Suppressor macrophage treated with lipopolysaccharide for 1 hour (primary cell): ENCODE measurements at places on chromosomes 2 and 18.

GRCh38 chr2:168034616-168035015 is 212.8 kb downstream of the STK39 start:
- DNase-seq: no peak

DNA sequence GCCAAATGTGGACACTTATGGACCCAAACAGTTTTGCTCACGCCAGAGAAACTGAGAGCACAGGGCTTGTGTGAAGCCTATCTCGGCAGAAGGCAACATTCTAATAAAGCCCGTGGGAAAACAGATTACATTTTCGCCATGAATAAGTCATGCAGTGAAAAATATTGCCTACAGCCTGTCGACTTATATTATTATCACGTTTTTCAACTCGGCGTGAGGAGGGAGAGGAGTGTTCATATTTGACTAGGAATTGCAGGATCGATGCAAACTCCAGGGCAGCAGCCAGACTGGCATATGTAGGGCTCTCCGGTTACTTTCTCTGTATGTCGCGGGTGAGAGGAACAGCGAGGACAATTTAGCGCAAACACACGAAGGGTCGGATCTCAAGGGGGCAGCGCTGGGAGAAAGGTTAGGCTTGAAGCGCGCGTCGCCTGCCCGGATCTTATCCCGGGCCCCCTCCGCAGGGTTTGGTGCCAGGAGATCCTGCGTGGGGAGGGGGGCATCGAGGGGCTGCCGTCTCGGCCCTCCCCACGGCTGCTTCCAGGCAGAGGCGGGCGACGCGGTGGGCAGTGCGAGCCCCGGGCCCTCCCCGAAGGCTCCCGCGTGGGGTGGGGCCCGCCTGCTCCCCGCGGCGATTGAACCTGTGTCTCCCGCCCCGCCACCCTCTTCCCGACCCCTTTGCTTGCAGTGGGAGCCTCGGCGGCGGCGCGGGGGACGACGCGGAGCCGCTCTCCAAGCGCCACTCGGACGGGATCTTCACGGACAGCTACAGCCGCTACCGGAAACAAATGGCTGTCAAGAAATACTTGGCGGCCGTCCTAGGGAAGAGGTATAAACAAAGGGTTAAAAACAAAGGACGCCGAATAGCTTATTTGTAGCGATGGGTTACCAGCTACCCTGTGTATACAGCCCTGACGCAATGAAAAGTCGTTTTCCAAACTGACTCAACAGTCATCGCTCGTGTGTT is 4.4 kb downstream of the ADCYAP1 start:
- DNase-seq: no peak

- DNase-seq: no peak
These were observed 127.1 kb downstream of the ETAA1 start for GRCh38 chr2:67524213-67524612.

- DNase-seq: no peak
These were observed 98.4 kb downstream of the PIEZO2 start for GRCh38 chr18:11050966-11051365.

GRCh38 chr2:107258531-107259407 is 372.8 kb upstream of the ST6GAL2 start:
- no peak for DNase-seq

GRCh38 chr2:118403658-118404451 is 315.6 kb downstream of the INSIG2 start:
- DNase-seq: no peak

- no peak for DNase-seq
These were observed 37.2 kb upstream of the B4GALT6 start for GRCh38 chr18:31721601-31722000.

GRCh38 chr2:101892377-101892776 is 99.4 kb upstream of the IL1R2 start:
- DNase-seq: no peak

DNA sequence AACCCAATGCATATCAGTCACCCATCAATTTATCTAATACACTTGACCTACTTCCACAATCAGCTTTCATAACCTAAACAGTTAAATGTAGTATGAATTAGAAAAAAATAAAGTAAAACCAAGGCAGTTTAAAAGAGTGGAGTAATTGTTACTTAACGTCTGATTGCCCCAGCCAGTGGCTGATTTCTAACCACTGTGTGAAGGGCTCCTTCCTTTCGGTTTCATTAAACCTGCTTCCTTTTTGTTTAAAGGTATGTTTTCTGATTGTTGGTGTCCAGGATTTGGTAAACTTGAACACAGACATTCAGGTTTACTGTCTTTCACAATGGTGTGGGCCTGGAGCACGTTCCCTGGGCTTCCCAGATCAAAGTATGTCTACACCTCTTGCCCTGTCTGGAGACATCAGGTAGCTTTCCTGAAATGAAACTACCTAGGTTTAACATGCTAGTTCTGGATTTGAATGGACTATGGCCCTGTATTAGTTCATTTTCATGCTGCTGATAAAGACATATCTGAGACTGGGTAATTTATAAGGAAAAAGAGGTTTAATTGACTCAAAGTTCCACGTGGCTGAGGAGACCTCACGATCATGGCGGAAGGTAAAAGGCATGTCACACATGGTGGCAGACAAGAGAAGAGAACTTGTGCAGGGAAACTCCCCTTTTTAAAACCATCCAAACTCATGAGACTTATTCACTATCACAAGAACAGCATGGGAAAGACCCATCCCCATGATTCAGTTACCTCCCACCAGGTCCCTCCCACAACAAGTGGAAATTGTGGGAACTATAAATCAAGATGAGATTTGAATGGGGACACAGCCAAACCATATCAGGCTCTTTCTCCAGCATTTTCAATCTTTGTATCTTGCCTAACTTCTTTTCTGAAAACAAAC is 605.2 kb upstream of the ID2 start:
- DNase-seq: peak; percentile 61

DNA sequence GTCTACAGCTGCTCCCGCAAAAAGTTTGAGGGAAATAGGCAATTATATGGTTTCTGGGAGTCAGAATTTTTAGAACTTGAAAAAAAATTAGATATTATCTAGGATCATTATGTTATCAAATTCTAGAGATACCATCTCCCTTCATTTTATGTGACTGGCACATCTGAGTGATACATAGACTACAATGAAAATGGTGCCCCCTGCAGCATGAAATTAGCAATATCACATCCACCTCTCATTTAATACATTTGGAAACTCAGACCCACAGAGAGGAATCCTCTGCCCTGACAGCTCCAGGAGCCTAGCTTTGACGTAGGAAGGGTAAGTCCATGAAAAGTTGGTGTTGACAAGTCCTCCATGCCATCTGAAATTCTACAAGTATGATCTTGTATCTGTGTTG is 381.6 kb downstream of the SUCLG1 start:
- peak; percentile 14 for DNase-seq

DNA sequence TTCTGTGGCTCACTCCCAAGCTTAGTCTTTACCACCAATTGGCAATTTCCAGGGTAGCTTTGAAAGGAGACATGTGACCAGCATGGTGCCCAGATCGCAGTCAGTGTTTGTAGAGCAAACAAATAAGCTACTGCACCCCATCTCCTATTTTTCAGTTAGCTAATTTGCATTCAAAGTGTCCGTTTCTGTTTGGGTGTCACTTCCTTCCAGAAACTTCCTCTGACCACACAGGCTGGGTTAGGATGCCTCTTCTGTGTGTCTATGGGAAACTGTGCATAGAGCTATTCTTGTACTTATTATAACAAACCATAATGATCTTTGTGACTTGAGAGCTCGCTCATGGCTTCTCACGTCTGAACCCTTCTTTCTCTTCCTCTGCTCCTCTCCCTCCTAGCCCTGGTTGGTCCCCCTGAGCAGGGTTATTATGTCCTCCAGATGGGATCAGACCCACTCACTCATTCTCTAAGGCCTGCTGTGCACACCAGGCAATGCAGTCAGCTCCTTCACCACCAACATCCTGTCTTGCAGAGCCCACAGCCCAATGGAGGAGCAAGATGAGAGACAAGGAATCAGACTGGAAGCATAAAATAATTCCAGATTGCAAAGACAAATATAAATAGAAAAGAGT is 101.2 kb upstream of the ALK start:
- no peak for DNase-seq

DNA sequence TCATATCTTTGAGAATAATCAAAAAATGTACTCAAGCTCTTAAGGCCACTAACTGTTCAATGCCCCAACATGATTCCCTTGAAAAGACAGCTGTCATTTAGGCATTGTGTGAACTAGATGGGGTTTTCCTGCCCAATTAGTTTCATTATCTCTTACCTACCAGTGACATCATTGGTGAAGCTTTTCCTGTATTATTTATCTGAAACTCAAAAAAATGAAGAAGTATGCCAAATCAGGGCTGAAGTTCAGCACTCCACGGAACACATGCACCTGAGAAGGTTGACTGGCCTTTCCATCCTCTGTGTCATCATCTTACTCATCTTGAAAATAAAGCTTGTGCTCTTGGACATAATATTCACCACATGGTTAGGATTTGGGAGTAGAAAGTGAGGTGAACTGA is 126.4 kb downstream of the TXNL1 start:
- no peak for DNase-seq

- DNase-seq: peak; percentile 46
These were observed 583 bp downstream of the CERS6 start for GRCh38 chr2:168456521-168457189.

DNA sequence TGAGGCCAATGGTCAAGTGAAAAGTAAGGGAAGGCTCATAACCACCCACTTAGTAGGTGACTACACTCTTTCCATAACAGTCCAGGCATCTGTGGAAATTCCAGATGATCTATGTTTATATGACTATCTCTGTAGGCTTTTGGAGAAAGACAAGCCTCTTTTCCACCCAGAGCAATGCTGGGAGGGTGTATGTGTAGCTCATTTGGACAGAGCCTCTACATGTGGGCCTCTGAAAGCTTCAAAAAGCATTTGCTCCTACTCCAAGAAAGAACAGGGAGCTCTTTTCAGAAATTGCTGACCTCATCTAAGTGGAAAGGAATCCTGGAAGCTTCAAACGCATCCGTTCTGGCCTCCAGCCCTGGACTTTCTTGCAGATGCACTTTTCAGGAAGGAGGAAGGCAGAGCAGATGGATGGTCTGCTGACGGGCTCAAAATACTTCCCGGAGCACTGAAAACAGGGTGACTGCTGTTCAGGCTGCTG is 308.7 kb downstream of the LRATD1 start:
- DNase-seq: no peak

DNA sequence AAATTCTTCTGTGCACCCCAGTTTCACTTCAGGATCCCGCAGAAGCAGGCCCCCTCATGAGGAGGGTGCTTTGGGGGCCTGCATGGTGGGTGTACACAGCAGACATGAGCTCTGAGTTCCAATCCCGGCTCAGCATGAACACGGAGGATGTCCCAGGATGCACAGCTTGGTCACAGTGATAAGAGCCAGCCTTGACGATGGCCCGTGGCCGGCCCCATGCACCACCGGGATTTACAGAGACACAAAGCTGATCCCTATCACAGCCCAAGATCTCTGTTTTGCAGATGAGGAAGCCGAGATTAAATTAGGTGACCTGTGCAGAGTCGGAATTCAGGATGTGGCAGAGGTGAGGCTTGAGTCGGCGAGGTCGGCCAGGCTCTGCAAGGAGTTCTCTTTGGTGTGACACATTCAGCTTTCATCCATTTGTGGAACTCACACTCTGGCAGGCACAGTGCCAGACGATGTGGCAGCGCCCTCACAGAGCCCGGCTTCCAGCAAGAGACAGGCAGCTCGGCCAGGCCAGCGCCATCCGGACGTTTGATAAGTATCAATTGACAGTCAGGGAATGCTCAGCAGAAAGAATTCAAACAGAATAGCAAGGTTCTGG is 456.3 kb upstream of the MYT1L start:
- no peak for DNase-seq

DNA sequence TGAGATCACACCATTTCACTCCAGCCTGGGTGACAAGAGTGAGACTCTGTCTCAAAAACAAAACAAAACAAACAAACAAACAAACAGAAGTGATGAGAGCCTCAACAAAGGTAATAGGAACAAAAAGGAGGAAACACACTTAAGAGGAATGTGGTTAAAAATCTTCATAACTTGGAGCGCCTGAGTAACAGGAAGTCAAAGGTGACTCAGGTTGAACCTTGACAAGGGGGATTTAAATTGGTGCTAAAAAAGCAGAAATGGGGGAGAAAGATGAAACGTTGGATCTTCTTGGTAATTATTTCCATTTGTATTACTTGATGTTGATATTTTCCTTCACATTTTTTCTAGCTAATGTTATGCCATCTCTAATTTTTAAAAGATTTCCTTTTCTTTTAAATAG is 318.5 kb upstream of the TCF4 start:
- no peak for DNase-seq

DNA sequence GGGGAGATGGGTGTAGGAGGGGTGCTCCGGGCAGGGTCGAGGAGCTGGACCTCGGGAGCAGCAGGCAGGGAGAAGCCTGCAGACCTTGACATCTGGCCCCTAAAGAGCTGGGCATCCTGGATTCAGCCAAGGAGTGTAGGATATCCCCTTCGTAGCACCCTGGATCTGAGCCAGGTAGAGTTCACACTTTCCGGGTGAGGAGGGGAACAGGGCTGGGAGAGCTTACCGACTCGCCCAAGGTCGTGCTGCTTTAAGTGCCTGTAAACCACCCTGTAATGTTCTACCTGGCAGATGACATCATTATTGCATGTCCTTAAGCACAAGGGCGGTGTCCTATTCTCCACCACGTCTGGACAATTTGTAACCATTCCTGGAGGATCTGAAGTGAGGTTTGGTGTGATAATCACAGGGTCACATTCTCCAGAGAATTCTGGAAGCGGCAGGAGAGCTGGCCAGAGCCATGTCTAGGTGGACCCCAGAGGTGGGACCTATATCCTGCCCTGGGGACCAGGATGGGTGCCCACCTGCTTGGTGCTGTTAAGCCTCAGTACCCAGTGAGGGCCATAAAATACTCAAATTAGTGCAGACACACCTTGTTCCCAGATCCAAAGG is 14.6 kb downstream of the ITM2C start:
- no peak for DNase-seq

- DNase-seq: no peak
These were observed 153.7 kb downstream of the SRBD1 start for GRCh38 chr2:45457211-45457945.

GRCh38 chr2:235544689-235544969 is 50.8 kb downstream of the AGAP1 start:
- no peak for DNase-seq

DNA sequence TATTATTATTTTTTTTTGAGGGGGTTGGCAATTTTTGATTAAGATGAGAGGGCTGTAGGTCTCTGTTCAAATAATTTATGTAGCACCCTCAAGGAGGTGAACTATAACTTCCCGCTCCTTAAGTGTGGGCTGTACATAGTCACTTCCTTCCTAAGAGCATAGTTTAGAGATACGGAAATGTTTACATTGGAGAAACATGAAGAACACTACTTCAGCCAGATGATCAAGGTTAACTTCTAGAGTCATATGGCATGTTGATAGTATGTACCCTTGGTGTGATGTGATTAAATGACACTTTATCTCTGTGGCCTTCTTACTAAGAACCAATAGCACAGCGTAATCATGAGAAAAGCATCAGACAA is 93.7 kb downstream of the MIB1 start:
- DNase-seq: no peak

GRCh38 chr2:135851858-135852257 is 14.9 kb upstream of the LCT start:
- no peak for DNase-seq
